ENCODE measurements at places on chromosomes 12 and 14.

- DNase-seq = no peak
These were observed 74.4 kb upstream of the SYT1 start for GRCh38 chr12:78790148-78790547.

GRCh38 chr12:42365486-42365885, 39.5 kb downstream of the PPHLN1 start:
- DNase-seq = no peak

DNA sequence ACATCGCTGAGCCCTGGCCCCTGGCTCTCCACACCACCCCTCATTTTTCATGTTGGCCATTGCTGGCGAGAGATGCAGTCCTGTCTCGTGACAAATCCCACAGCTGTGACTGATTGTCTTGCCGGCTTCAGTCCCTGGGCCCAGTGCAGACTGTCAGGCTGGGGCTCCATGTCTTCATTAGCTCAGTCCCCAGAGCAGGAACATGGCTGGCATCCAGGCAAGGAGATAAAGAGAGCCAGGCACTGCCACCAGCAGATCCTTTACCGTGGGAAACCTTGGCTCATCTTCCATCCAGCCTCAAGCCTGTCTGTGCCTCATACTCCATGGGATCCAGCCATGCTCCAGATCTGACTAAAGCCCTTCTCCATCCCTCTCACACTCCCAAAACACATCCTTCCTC, 284.7 kb upstream of the FKBP4 start:
- no peak for DNase-seq

DNA sequence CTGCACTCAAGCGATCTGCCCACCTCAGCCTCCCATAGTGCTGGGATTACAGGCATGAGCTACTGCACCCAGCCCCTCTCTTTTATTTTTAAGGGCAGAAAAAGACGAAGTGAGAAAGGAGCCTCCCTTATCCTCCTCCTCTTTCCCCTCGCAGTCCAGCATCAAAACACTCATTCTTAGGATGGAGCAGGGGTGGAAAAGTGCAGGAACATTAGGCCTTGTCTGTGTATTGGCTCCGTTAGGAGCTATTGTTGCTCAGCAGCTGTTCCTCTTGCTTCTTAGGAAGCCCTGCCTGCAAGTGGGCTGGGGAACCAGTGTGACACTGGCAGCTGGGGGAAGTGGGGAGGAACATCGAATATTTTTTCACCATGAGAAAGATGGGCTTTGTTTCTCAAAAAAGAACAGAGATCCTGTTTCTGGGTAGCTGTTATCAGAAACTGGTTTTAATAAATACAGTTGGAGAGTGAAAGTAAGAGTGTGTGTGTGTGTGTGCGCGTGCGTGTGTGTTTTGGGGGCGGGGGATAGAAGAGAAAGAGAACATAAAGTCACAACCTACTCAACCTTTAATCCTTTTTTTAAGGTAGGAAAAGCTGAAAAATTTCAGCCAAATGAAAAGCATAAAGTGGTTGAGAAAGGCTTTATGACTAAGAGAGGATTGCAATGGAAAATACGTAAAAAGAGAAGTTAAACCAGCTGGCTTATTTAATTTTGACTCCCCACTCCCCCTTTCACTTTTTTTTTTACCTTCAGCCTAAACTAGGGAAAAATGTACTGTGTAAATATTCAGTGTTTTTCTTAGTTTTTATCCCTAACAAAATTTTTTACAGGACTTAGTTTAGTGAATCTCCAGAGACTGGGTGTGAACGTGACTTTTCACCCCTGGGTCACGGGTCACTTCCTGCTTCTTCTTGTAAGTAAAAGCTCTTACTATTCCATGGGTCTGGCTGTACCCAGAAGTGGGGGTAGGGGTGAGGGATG, 197.2 kb upstream of the PLEKHG7 start:
- no peak for DNase-seq

DNA sequence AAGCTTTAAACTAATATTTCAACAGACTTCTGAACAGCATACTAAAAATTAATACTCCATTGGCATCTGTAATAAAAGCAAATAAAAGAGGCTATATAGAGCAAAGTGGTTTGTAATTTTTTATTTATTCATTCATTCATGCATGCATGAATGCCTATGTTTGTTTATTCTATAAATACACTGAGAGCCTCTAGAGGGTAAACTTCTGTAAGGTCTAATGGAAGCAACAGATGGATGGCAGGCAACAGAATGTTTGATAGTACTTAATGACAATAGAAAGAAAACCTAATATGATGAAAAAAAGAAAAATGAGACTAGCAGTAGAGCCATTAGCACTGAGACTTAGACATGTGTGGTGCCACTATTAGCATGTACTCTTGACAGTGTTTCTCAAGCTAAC, 253.1 kb downstream of the CCDC91 start:
- no peak for DNase-seq

- DNase-seq = no peak
These were observed 158.9 kb upstream of the EEA1 start for GRCh38 chr12:93087840-93088610.

Data from urothelium cell line (cell line).